Activated naive CD4-positive, alpha-beta T cell treated with anti-CD3 and anti-CD28 coated beads, Interleukin-2, amount 10 ng/mL, durations not matched to agents 5 hours and 36 hours (primary cell): ENCODE measurements at places on chromosomes 11 and 22. TPM values are rescaled to one million over a fixed set of nuclear protein-coding genes. Genes with fewer than 3 reads are reported as not detected.

The PANX2 gene
- 0.22 TPM for total RNA-seq

The CRYBB3 gene
- total RNA-seq = not detected

The TMEM45B gene
- 3.5 TPM for total RNA-seq

The RAB3IL1 gene
- total RNA-seq = not detected

The ZP1 gene
- total RNA-seq = not detected

The PRRG4 gene
- total RNA-seq = 0.13 TPM

The IL18 gene
- not detected for total RNA-seq

The APOL4 gene
- total RNA-seq = 1.2 TPM

The KCNK4 gene
- total RNA-seq = not detected

The SCGB1D4 gene
- total RNA-seq = not detected

The APOBEC3F gene
- 23.8 TPM for total RNA-seq

The TSPO gene
- 124 TPM for total RNA-seq

The SCARF2 gene
- total RNA-seq = 1.9 TPM

The PARVG gene
- total RNA-seq = 177 TPM
